ENCODE measurements at places on chromosomes 3 and 15.

- no peak for DNase-seq
These were observed 21.7 kb downstream of the ATG3 start for GRCh38 chr3:112539825-112540650.

- peak; percentile 3 for DNase-seq
These were observed 214.5 kb downstream of the ZIC4 start for GRCh38 chr3:147191795-147192385.

DNA sequence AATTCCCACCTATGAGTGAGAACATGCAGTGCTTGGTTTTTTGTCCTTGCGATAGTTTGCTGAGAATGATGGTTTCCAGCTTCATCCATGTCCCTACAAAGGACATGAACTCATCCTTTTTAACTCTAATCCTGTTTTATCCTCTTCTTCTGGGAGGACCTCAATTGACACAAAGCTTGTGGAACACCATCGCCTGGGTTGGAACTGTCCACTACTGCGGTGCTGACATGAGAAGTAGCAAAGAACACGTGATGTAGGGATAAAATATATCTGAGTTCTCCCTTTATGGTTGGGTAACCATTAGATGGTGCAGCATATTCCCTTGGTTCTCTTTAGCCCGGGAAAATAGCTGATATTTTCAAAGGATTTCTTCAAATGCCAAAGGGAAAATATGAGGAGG is 105.3 kb upstream of the TOPAZ1 start:
- no peak for DNase-seq

- peak; percentile 76 for DNase-seq
These were observed 20.6 kb upstream of the KCTD6 start for GRCh38 chr3:58471025-58471887.

GRCh38 chr3:101842245-101842934 is 6.9 kb upstream of the NFKBIZ start:
- DNase-seq, result peak; percentile 48

DNA sequence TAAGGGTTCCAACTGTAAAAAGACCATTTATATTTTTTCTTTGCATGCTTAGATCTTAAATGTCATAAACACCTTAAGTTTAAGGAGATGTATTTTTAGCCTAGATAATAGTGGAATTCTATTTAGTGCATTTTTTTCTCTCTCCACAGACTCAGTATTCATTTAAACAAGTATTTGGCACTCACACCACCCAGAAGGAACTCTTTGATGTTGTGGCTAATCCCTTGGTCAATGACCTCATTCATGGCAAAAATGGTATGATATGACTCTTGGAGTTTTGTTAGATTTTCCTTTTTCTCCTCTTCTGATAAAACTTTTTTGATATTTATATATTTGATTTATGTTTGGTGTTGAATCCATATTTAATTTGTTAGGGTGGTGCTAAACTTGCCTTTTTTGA is 7.3 kb downstream of the KIF23 start:
- no peak for DNase-seq

DNA sequence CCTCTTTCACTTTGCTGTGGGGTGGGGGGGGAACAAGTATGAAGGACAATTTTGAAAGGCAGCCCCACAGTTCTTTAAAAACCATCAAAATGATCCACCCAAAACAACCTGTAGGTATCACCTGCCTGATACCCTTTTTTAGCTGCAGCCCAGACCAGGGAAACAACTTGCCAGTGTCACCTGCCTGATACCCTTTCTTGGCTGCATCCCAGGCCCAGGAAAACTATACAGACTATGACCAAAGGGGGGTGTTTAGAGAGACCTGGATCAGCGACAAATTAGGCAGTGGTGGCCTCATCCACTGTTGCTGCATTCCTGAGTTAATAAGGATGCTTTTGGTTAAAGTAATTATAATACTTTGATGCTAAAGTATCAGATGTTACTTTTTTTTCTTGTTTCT is 122.0 kb downstream of the VPS13C start:
- DNase-seq, result no peak

GRCh38 chr3:43389388-43390254 is 103.3 kb downstream of the SNRK start:
- DNase-seq, result peak; percentile 52

DNA sequence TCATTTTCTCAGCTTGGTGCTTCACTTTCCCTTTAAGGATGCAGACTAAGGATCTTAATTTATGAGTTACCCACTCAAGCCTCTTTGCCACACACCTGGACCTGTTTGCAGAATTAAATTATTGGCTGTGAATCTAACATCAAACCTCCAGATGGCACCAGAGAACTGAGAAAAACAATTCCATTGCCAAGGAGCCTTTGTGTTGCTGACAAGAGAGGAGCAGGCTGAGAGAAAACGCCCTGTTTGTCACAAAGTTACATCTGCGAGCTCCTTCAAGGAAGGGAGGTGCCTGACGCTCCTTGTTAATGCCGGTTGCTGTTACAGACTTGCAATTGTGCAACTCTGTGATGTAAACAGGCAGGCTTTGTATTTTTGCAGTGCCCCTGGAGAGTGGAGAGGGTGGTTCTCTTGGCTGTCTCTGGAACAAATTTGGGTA is 36.3 kb upstream of the TMC3 start:
- peak; percentile 9 for DNase-seq

GRCh38 chr3:5332270-5332956 is 144.9 kb downstream of the EDEM1 start:
- no peak for DNase-seq

GRCh38 chr15:101090428-101090790 is 161.4 kb downstream of the CHSY1 start:
- DNase-seq, result no peak

- no peak for DNase-seq
These were observed 229.4 kb downstream of the FEZF2 start for GRCh38 chr3:62143843-62144450.

DNA sequence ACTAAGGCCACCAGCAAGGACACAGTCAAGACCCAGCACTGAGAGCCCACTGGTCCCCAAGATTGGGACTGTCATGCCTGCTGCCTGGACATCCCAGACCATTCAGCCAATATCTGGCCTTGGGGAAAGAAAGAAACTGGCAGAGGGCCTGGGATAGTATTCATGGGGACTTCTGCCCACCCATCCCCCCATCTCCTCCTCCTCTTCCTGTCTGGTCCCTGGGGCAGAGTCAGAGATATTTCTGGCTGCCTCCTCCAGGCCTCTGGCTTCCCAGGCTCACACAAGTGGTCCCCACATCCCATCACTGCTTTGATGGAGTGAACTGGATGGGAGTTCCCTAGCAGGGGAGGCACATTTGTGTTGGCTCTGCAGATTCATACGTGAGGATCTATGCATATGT is 4.2 kb upstream of the RASL12 start:
- DNase-seq, result no peak

- DNase-seq, result no peak
These were observed 132.6 kb upstream of the PROK2 start for GRCh38 chr3:71917545-71917944.

DNA sequence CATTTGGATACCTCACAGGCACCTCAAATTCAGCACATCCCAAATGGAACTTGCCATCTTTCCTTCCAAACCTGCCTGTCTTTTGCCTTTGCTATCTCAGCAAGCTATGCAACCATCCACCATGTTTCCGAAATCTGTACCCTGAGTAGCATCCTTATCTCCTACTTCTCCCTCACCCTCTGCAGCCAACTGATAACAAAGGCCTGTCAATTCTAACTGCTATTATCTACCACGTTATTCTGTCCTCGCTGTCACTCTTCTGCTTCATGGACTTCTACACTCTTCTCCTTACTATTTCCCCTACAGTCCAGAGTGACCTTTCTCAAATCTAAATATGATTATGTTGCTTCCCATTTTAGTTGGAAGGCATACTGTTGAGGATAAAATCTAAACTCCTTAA is 25.5 kb upstream of the TAFA4 start:
- DNase-seq, result no peak

DNA sequence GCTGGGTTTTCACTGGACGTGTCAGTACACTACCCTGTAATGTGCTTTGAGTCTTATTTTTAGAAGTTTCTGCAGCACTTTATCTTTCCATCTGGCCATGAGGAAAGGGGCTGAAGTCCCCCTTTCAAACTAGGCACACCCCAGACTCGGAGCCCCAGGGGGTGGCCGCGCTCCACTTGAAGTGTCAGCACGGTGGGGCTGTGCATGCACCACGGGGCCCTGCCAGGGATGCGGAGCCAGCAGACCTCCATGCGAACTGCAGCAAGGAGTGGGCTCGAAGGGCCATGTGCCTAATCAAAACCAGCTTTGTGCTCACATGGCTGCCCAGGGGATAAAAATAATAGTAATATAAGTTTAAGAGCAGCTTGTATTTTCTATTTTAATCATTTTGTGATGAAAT is 100.9 kb upstream of the HACD2 start:
- no peak for DNase-seq

GRCh38 chr3:12230877-12231276 is 58.0 kb upstream of the PPARG start:
- DNase-seq, result no peak

GRCh38 chr3:111691293-111691909 is 96.3 kb upstream of the ZBED2 start:
- DNase-seq, result no peak

DNA sequence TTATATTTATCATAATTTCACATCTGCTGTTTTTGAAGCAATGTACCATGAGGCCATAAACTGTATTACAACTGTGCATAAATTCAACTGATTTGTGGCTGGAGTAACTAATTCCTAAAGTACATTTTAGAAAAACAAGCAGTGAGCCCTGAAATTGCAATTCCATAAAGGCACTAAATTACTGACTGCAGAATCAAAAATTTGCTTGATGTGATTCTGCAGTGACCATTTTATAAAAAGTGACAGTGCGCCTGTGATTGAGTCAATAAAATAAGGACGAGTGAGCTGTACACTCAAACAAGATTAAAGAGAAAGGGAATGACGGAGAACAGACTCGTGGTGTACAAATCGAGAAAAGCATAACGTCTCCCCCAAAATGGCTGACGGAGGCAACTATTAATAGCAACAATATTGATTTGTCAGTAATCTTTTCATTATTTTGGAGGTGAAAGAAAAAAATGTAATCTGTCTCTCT is 121.4 kb upstream of the MEIS2 start:
- no peak for DNase-seq

- no peak for DNase-seq
These were observed 346.2 kb downstream of the ZBBX start for GRCh38 chr3:167033866-167034265.

DNA sequence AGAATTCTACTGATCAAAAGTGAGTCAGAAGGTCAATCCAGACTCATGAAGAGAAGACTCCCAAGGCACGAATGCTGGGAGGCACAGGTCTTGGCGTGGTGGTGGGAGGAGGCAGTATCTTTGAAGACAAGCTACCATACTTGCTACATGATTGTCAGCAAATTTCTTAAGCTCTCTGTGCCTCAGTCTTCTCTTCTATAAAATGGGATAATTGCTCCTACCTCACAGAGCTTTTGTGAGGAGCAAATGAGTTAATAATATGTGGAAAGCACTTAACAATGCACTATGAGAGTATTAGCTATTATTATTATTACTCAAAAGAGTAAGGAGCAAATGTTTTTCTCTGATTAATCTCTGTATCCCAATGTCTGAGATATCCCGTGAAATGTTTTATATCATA is 36.2 kb downstream of the EHD4 start:
- DNase-seq, result no peak

DNA sequence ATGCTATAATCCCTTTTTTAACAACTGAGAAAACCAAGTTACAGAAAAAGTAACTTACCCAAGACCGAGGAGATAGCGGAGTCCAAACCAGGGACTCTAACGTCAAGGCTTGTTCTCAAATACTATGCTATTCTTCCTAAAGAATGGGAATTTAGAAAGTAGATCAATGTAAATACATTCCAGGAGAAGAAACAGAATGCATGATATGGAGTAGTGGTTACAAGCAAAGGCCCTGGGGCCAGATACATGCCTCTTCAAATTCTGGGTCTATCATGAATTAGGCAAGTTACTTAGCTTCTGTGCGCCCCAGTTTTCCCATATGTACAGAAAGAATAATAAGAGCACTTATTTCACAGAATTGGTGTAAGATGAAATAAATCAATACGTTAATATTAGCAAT is 102.0 kb upstream of the CHMP2B start:
- DNase-seq, result no peak

DNA sequence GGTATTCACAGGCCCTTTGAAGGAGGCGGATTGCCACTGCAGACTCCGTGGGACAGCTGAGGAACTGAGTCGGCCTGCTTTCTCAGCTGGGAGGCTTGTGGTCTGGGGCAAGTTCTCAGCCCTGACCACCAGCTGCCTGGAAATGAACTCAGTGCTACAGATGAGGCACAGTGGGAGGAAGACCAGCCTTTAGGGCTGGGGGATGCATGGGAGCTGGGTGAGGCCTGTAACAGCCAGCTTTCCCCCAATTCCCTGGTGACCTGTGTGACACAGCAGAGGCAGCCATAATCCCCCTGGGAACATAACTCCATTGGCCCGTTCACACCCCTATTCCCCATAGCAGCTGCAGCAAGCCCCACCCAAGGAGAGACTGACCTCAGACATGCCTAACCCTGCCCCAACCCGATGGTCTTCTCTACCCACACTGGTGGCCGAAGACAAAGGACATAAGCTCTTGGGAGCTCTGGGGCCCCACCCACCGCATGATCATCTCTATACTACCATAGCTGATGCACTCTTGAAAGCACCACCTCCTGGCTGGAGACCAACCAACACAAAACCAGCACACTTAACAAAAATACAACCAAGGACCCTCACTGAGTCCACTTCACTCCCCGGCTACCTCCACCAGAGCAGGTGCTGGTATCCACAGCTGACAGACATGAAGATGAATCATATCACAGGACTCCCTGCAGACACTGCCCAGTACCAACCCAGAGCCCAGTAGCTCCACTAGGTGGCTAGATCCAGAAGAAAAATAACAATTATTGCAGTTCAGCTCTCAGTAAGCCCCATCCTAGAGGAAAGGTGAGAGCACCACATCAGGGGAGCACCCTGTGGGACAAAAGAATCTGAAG is 24.9 kb downstream of the ZMAT3 start:
- DNase-seq, result no peak

DNA sequence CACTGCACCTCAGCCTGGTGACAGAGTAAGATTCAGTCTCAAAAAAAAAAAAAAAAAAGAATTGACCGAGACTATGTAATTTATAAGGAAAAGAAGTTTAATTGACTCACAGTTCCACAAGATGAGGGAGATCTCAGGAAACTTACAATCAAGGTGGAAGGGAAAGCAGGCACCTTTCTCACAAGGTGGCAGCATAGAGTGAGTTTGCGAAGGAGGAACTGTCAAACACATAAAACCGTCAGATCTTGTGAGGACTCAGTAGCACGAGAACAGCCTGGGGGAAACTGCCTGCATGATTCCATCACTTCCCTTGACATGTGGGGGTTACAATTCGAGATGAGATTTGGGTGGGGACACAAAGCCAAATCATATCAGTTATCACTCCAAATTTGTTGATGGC is 380.9 kb downstream of the EDEM1 start:
- no peak for DNase-seq

DNA sequence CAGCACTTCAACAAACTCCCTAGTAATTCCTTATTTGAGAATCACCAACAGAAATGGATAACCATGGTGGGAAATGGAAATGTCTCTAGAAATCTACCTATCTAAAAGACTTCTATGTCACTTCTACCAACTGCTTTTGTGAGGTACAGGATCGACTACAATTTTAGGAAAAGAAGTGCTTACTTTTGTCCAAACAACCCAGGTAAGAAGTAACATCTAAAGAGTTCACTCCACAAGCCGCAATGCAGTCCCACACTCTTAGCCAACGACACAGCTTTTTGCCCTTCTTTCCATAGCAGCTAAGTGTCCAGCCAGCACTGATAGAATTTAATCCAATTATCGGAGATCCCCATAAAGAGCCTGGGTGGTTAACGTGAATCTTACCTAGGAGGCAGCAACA is 28.1 kb downstream of the ANXA2 start:
- no peak for DNase-seq

- DNase-seq, result no peak
These were observed 24.8 kb downstream of the TYRO3 start for GRCh38 chr15:41583795-41584194.

All from H54 (cell line).